ENCODE measurements at places on chromosomes 16 and 17.

GRCh38 chr17:63514477-63514876, 8.7 kb upstream of the KCNH6 start:
- no peak for DNase-seq

GRCh38 chr16:77383606-77384187, 51.1 kb downstream of the ADAMTS18 start:
- DNase-seq = no peak

DNA sequence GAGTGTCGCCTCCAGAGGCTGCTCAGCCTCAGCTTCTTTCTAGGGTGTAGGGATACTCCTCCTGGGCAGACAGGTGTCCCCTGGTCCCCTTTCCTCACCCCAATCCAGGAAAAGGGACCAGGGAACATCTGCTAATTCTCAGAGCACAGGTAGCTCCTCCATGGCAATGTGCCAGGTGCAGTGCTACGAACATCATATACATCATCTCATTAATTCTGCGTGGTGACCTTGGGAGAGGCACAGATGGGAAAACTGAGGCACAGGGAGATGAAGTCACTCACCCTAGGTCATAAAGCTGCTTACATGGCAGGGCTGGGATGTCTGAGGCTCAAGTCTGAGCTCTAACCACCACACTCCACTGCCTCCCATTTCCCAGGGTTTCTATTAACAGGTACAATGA, 11.7 kb downstream of the HDAC5 start:
- no peak for DNase-seq

GRCh38 chr17:8101721-8102120, 14.2 kb upstream of the ALOX12B start:
- DNase-seq = no peak

GRCh38 chr16:85126705-85127378, 14.6 kb upstream of the CIBAR2 start:
- no peak for DNase-seq

- no peak for DNase-seq
These were observed 19.1 kb upstream of the NCBP3 start for GRCh38 chr17:3865176-3865575.

GRCh38 chr16:3988824-3989223, 108.3 kb upstream of the CREBBP start:
- no peak for DNase-seq

DNA sequence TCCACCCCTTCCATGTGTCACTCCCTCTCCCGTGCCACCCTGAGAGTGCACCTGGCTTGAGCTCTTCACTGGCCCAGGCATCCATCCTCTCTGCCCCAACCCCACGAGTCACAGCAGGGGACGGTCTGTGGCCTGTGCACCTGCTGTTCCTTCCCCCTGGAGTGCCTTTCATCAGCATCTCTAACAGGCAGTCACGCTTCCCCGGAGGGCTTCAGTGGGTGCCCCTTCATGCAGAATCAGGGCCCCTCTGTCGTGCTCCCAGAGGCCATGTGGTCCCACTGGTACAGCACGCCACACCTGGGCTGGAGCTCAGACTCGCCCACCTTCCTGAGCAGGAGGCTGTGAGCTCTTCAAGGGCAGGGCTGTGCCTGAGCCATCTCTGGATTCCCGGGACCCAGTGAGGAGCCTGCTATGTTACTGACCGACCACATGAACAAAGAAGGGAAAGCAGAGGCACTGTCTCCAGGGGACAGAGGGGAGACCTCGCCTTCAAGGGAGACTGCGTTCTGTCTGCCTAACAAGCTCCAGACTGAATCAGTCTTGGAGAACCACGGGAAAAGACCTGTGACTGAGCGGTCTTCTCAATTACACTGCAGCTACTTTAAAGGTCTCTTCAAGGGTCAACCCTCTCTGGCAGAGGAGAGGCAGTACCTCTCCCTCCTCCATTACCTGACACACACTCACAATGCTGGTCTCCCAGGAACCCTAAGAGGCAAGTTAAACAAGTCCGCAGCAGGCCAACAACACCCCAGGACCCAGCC, 78.8 kb upstream of the DOC2B start:
- no peak for DNase-seq

GRCh38 chr17:79465011-79465680, 145.7 kb downstream of the RBFOX3 start:
- no peak for DNase-seq

- DNase-seq = peak; percentile 67
These were observed 9.3 kb upstream of the ABCC12 start for GRCh38 chr16:48164907-48165715.

DNA sequence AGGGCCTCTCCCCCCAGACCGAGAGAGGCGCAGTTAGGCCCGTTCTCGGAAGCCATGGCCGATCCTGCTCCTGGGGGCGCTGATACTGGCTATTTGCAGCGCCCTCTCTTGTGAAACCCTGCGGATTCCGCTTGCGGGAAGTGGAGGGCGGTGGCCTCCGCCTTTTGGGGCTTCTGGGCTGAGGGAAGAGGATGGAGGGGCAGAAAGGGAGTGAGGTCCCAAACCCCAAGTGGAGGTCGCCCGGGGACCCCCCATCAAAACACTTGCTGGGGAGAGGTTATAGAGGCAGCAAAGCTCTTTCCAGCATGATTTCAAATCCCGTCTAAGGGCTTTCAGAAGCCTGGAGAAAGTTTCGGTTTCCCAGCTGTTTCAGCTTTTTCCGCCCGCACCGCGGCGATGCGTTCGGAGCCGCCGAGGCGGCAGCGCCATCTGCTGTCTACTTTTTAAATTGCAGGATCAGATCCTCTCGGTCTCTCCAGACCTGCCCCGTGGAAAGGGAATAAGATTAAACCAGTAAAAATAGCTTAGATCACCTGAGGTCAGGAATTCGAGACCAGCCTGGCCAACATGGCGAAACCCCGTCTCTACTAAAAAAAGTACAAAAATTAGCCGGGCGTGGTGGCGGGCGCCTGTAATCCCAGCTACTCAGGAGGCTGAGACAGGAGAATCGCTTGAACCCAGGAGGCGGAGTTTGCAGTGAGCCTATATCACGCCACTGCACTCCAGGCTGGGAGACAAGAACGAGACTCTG, 15.8 kb downstream of the SNX20 start:
- peak; percentile 61 for DNase-seq

GRCh38 chr16:84414789-84415326, 46.5 kb downstream of the ATP2C2 start:
- no peak for DNase-seq

DNA sequence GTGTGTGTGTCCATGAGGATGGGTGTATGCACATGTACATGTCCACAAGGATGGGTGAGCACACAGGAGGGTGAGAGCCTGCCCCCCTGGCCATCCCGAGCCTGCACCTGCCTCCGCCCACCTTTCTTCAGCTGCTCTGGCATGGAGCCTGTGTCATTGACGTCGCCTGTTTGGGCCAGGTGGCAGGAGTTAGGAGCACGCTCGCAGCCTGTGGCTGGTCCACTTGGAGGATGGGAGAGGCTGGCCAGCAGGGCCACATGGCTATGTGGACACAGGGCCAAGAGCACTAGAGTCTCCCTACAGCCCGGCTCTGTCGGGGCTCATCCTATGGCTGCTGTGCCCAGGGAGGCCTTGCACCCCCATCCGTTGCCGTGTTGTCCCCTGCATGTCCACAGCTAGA, 21.4 kb downstream of the BAHCC1 start:
- no peak for DNase-seq

DNA sequence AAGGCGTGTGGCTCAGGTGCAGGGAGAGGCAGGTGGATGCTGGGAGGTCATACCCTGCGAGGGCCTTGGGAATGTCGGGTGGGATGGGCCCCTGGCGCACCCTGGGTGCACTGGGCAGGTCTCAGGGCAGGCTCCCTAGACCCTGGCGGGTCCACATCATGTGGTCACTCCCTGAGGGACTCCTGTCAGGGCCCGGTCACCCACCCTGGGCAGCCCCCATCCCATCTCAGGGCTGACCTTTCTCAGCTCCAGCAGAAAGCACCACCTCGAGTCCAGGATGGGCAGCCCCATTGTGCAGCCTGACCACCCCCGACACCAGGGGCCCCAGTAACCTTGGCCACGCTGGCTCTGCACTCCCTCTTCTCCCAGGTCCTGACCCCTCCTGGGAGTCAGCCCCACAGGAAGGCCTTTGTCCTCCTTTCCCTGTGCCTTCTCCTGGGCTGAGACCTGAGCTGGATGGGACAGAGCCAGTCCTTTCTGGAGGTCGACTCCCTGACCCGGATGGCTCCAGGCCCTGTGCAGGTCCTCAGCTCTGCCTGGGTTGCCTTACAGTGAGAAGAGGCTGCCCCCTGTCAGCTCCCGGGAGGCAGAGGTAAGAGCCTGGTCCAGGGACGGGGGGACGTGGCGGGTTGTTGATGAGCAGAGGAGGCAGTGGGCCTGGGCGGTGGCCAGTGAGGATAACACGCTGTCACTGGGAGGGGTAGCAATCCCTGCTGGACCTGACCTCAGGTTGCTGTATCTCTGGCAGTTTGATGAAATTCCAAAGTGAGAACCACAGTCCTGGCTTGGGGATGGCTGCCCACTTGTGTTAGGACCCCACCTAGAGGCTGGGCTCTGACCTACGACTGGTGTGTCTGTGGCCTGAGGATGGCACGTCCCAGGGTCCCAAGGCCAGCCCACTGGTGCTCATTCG, 77.9 kb downstream of the GOSR1 start:
- peak; percentile 27 for DNase-seq

DNA sequence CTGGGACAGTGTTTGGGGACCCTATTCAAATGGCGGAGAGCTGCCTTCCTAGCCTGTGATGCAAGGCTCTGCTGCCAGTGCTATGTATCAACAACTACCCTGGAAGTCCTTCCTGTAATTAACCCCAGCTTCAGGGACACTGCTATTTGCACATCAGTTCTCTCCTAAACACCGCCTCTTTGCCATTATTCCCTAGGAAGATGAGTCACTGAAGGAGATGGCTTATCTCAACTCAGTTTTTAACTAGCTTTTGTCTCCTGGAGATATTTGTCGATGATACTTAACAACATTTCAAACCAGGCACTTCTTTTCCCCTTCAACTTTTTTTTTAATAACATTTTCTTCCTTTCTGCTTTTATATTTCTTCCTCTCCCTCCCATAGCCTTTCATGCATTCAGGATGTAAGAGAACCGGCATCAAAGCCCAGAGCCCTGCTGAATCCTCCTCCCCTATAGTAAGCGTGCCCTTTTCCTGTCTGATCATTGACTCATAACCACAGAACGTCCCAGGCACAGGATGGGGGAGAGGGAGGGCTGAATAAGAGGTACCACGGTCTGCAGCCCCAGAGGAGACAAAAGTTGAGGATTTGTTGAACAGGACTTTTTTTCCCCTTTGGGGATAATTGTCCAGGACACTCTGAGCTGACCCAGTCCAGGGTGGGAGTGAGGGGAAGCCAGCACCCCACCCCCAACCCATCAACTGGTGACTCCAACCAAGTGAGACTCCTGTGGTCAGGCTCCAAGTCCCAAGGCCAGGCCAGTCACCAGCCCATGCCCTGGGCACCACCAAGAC, 387.8 kb upstream of the SALL1 start:
- no peak for DNase-seq

- DNase-seq = no peak
These were observed 63.5 kb upstream of the LGALS9 start for GRCh38 chr17:27567563-27567859.

DNA sequence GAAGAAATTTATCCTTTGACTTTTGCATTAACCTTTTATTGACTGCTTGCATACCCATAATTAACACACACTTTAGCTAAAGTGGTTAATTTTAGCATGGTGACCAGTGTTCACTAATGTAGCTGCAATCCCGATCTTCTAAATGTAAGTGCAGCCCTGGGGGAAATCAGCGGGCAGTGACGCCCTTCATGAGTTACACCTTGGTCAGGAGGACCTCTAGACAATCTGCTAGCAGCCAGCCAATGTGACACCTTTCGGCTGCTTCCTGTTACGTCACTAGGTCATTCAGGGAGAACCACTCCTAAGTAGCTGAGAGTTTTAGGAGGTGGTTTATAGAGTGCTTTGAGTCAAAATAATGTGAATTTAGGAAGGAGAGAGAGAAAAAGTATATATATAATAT, 180.5 kb downstream of the IRX3 start:
- DNase-seq = no peak

GRCh38 chr16:50152807-50153595, at the start of gene TENT4B:
TENT4B (plus strand) TSS chr16:50153306; CDS start chr16:50153622, 316 bp downstream.
- peak; percentile 81 for DNase-seq

- DNase-seq = no peak
These were observed 306.2 kb downstream of the CPPED1 start for GRCh38 chr16:12497526-12497925.

- DNase-seq = no peak
These were observed 84.7 kb downstream of the IRX5 start for GRCh38 chr16:55015181-55015913.

DNA sequence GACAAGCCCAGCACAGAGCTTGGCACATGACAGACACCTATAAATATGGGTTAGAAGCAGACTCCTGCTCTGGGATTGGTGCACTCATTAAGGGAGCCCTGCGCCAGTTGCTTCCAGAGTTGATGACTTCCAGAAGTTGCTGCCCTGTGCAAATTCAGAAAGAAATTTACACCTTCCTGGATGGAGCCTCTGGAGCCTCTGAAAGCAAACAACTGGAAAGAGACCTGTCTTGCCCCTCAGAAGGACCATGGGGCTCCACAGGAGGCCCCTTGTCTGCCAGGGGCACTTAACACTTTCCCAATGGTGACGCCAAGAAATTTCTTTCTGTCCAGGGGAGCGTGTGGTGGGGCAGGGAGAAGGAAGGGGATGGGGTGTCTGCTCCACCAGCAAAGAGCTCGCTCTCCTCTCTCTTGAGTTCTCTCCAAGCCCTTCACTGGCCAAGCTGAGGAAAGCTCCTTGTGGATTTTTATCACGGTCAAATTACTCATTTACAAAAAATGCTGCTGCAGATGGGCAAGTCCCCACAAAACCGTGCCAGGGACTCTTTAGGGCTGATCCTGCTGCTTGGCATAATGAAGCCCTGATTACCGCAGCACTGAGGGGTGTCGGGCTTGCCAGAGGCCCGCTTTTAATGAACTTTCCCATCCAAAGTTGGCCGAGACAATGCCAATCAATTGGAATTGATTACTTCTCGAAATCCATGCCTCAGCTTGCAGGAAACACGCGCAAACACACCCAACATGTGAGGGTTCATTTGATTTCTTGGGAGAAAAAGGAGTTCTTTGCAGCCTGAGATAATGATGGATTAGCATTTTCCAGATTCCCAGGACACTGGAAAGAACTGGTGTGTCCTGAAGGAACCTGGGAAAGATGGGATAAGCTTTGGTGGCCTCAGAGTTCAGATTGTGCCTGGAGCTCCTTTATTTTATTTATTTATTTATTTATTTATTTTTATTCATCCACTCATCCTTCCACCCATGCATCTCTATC, 583.6 kb upstream of the CDH5 start:
- no peak for DNase-seq

GRCh38 chr17:28495635-28496034, 10.5 kb upstream of the FOXN1 start:
- no peak for DNase-seq

DNA sequence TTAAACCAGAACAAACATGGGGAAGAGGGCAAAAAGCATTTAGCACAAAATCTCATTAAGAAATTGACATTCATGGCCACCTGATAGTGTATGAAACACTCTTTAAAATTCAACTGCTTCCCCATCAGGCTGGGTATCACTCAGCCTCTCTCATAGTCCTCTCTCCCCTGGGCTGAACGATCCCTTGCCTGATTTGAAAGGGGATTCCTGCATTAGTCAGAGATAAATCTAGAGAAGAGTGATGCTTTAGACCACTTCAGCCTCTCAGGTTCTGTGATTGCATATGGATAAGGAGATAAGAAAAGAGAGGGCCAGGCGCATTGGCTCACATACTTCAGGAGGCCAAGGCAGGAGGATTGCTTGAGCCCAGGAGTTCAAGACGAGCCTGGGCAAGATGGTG, 280.0 kb downstream of the SOX9 start:
- no peak for DNase-seq

GRCh38 chr17:58311429-58311894, 17.1 kb downstream of the TSPOAP1 start:
- no peak for DNase-seq

GRCh38 chr16:11258553-11259492, 2.8 kb upstream of the SOCS1 start:
- DNase-seq = no peak

Data from HuH-7.5 (cell line).